ENCODE measurements at places on chromosomes 2 and 18.

- no peak for DNase-seq
Measured at GRCh38 chr2:176149481-176149938, 1.8 kb upstream of the HOXD4 start.

- no peak for DNase-seq
Measured at GRCh38 chr2:211944572-211944971, 594.0 kb downstream of the ERBB4 start.

- DNase-seq: no peak
Measured at GRCh38 chr18:32280188-32280783, 90.4 kb downstream of the MEP1B start.

DNA sequence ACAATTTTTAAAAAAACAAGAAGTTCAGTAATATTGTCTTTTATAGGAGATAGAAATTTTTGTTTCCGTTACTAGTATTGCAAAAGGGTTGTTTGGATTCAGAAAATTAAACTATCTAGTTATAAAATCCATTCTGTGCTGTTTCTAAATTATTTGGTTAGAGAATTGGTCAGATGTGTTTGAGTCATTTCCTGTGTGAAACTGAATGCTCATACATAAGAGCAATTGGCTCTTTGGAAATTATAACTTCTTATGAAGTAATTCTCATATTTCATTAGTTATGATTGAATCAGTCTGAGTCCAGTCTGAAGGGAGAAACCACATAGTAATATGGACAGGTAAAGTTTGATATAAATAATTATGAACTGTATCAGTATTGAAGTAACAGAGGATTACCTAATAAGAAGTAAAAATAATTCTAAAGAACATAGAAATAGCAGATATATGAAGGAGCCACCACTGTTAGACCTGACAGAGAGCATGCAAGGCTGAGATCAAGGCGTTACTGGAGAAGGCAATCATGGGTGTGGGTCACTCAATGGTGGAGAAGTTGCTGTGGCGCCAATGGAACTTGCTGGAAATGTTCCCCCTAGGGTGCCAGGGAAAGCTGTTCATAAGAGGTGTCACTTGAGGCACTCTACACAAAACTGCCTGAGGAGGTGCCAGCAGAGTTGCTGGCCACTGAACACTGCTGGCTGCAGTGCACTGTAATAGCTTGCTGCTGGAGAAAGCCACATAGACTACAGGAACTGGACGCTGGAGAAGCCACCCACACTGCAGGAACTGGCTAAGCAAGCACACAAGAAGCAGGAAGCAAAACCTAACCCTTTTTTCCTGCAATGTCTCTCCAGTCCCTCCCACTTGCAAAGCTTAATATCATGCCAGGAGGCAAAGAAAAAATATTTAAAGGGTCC is 18.0 kb upstream of the FAP start:
- no peak for DNase-seq

DNA sequence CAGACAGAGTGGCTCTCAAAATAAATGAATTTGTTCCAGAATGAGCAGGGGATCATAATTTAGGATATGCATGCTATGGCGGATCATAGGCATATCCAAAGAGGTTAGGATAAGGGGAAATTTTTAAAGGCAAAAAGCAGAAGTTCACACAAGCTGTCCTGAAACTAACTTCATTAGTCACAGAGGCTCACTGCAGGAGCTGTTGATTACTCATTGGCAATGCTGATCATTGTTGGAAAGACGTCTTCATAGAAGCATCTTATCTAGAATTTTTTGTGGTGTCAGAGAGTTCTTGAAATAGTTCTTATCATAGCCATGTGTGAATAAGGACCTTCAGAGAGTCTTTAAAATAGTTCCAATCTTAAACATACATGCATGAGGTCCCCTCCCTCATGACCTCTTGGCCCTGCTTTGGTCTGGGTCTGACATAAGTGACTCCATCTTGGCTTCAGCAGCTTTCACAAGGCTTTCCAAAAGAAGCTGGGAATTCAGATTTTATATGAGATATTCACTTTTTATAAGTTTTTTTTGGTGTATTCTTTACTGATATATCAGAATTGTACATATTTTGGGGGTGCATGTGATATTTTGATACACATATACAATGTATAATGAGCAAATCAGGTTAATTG is 7.5 kb upstream of the CCDC195 start:
- no peak for DNase-seq

GRCh38 chr2:204140246-204140645 is 203.7 kb downstream of the ICOS start:
- DNase-seq: no peak

- no peak for DNase-seq
Measured at GRCh38 chr2:208984376-208985090, 439.3 kb upstream of the MAP2 start.

All from ovary (tissue), 10 donors.